ENCODE measurements at places on chromosomes 4 and X.

DNA sequence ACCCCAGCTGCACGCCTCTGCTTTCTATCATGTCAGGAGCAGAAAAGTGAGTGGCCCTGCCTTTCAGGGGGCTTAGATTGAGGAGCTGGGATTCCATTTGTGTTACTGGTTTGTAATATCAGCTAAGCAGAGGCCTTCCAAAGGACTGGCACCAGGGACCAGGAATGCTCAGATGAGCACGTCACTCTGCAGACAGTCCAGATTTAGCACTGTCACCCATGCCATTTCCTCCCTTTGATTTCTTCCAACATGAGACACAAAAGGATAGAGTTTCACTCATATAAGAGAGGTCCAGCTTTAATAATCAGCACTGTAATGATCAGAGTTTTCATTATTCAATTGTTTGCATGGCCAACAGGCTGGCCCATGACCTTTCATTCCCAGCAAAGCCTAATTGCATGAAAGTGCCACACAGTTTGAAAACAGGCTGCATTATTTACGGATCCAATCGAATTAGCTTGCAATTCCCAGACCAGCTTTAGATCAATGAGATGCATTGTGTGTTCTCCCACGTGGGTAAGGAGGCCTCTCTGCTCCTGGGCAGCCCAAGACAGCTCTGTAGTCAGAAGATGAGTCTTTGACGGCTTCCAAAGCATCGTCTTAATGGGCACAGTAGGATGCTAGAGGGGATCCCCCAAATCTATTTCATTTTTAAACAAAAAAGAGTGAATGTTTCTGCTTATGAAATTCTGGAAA, 9.8 kb upstream of the SLC2A9 start:
- DNase-seq: no peak

- DNase-seq: no peak
These were observed 41.9 kb downstream of the F11 start for GRCh38 chr4:186307916-186308315.

- no peak for DNase-seq
These were observed 85.8 kb downstream of the ARHGAP6 start for GRCh38 chrX:11579636-11580600.

DNA sequence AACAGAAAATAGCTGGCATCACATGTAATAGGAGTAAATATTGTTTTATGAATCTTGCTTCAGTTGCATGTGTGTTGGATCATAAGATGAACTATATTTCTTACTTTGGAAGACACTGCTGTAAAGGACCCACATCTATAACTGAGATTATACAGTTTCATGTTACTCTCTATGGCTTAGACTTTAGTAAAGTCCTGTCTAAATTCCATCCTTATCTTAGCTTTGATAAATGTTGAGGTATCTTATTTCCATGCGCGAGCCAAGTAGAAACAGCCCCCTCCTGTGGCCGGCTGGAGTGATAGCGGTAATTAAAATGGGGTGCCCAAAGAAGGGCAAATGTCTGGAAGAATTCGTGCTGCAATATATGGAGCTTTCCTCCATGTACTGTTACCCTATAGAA, 43.0 kb downstream of the CCDC158 start:
- DNase-seq: no peak

GRCh38 chr4:1489639-1489995, 83.4 kb upstream of the NKX1-1 start:
- no peak for DNase-seq

DNA sequence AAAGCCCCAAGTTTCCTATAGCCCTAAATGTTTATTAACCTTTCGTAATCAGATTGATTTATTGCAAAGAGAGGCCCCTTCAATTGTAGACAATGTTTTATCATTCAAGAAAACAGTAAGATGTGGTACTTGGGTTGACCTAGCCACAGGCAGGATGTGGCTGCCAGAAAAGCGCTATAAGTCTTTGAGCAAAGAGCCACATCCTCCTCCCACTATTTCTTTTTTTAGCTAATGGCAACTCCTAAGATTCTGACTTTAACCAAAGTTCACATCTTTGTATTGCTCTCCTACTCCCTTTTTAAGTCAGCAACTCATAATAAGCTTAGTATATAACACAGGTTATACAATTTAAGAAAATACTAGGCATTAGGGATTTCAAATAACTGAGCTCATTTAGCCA, 70.7 kb upstream of the PPP3CA start:
- DNase-seq: no peak

GRCh38 chr4:127000846-127001245, 631.9 kb upstream of the INTU start:
- DNase-seq: no peak

DNA sequence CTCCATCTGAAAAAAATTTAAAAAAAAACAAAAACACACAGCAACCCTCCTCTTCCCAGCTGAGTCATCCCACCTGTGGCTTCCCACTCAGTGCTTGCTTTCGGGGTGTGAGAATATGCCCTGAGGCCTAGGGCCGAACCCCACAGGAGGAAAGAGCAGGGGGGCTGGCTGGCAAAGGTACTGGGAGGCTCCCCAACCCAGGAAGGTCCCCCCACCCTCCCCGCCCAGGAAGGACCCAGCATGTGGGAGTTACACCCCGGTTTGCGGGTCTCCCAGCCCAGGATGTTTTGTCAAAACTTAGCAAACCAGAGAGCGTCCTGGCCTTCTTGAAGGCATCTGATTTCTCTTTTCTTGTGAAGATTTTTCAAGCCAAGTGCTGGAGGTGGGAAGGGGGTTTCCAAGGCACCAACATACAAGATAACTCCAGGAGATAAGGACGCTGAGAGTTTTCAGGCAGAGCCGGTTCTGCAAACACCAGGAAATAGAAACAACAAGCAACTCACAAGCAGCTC, 25.7 kb upstream of the CSF2RA start:
- DNase-seq: no peak

DNA sequence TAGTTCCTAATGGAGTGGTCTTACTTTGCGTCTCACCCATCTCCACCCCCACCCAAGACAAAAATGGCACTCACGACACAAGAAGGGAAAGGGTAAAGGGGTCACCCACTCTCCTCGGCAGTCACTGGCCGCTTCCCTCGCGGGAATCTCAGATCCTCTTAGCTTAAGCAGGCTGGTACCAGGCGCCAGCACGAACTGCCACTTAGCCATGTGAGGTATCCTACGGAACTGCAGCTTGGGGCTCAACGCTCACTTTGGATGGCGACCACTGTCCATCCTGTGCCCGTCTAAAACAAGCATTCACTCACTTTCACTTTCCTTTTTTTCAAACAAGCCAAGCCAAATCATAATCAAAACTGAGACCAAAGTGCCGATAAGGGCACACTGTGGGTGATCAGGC, 14.6 kb upstream of the MAGIX start:
- DNase-seq: no peak

GRCh38 chr4:100843910-100844309, 326.1 kb upstream of the EMCN start:
- no peak for DNase-seq

GRCh38 chr4:182310316-182310715, 67.1 kb downstream of the TENM3 start:
- no peak for DNase-seq

DNA sequence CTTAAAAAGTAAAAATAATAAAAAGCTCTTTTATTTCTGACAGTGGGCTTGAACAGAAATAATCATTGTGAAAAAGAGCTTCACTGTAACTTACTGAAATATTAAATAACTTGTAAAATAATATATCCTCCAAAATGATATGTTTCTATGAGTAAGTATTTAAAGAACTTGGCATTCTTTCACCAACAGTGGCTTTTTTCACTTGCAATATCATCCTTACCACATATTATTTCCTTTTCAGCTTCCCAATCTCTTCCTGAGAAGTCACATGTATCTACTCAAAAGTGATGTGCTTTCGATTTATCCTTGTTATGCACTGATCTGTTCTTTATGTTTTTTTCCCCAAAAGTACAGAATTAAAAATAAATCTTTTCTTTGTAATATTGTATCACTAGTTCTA, 2.2 kb upstream of the PCDH18 start:
- DNase-seq: no peak

DNA sequence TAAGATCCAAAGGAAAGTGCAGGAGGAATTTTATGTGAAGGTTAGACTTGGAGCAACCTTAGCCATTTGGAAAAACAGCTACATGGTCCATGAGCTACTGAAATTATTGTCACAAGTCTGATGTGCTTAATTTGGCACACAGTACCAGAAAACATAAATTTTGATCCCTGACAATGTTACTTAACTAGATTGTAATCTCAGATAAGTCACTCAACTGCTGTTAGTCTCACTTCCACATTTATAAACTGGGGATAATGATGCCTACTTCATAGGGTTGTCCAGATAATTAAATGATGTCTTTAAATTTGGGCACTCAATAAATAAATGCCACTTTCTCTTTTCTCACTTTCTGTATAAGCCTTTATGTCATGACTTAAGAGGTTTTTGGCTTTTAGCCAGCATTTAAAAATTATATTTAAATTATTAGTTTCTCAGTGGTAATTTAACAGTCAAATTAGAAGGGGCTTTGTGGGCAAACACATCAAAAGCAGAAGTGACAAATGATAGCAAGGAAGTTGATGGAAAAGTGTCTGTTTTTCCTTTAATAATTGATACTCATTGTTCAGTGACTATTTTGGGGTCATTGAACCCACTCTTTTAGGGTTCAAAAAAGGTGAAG, 58.3 kb downstream of the PAQR3 start:
- no peak for DNase-seq

DNA sequence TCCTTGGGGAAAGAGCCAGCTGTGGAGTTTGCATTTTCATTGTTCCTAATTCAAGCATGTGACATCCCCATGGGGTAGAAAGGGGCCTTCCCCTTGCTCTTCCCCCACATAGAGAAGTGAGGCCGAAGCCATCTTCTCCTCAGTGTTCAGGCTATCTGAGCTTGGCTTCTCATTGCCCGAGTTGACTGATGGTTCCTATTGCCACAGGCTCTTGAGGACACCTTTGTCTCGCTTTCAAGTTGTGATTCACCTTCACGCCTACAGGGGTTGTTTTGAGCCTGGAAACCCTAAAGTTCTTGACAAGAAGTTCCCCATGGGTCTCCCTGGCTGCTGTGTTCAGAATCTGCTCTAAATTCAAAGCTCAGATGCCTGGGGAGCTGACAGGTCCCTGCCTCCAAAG, 25.0 kb downstream of the CCNQ start:
- DNase-seq: no peak

DNA sequence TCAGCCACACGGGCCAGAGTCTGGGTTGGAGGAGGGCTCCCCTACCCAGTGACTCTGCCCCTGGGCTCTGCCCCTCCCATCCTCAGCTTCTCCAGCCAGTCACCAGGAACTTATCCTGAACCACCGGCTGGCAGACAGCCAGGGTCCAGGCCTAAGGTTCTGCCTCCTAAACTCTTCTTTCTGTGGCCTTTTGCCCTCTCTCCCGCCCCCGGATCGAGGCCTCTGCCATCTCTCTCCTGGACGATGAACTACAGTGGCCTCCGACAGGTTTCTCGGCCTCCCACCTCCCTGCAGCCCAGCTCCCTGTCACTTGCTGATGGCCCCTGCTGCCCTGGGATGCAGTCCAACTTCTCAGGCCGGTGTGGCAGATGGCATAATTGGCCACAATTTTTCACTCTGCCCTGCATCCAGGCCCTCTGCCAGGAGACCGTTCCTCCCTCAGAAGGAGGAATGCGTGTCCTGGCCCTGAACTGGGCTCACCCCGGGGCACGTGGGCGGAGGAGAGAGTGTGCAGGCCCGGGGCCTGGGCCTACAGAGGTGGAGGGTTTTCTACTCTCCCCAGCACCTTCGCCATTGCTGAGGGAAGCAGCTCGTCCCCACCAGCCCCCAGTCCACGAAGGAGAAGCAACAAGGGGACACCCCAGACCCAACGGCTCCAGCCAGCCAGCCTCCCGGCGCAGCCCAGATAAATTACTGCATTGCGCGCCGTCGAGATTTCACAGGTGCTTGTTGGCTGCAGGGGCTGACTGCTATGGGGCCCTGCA, 81.9 kb upstream of the LRPAP1 start:
- no peak for DNase-seq

DNA sequence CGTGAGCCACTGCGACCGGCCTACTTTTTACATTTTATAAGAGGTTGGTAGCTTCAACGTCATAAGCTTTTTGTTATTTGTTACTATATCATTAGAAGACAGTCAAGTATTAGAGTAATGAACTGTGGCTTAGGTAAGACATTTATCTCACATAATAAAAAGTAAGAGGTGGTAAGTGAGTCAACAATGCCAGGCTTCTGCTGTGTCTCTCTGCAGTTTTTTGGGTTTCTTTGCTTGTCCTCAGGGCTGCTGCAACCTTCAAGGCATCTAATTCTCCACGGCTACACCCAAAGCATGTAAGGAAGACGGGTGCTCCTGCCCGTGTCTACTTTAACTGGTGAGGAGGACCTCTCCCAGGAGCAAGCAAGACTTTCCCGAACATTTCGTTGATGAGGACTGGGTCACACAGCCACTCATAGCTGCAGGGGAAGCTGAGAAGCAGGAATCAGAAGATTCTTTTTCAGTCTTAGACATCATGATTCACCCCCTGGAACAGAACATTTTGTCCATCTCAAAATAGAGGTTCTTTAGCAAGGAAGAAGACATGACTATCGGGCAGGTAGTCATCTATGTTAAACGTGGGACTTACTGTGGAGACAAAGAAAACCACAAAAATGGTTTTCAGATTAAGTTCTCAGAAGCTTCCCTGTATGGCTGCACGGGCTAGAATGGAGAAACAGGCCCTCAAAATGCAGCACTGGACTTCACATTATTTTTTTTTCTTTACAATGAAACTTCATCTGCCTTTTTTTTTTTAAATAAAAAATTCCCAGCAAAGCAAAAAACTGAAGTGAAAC, 13.0 kb upstream of the RHOH start:
- DNase-seq: no peak

DNA sequence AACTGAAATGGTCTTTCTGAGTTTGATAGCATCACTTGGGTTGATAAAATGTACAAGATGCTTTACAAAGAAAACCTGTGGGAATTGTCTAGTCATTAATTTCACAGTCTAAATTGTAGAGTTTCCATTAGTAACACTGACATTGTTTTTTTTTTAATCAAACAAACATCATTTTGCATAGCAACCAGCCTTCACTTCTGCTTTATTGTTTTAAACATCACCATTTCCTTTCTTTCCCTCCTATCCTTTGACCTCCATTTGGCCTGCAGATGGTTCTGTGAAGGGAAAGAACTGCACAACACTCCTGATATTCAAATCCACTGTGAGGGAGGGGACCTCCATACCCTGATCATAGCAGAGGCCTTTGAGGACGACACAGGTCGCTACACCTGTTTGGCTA, 171.1 kb downstream of the PALLD start:
- no peak for DNase-seq

- peak; percentile 4 for DNase-seq
These were observed 26.2 kb upstream of the MXD4 start for GRCh38 chr4:2288051-2288541.

- no peak for DNase-seq
These were observed 106.4 kb upstream of the NWD2 start for GRCh38 chr4:37138019-37138653.

GRCh38 chr4:24666316-24666715, 82.0 kb upstream of the DHX15 start:
- DNase-seq: no peak

All from posterior cingulate gyrus (tissue), 11 donors.